ENCODE measurements at places on chromosomes 12 and 14.
A peak's percentile ranks its signal among the peaks of the same experiment; 100 is the strongest.

DNA sequence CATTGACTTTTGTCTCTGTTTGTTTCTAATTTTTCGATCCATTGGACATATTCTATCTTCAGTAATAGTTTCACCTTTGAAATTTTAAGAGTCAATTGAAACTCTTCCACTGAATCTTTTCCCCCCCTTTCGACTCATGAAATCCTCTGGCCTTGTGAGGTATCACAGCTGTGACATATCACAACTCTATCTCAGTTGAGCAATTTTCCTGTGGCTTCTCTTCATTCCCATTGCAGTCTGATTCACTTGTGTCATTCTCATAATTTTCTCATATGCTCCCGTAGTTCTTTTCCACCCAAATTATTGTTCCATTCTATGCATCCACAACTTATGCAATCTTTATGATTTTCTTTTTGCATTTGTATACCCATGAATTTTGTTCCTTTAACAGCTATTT is 261.6 kb downstream of the DACT1 start:
- DNase-seq = peak; percentile 24

DNA sequence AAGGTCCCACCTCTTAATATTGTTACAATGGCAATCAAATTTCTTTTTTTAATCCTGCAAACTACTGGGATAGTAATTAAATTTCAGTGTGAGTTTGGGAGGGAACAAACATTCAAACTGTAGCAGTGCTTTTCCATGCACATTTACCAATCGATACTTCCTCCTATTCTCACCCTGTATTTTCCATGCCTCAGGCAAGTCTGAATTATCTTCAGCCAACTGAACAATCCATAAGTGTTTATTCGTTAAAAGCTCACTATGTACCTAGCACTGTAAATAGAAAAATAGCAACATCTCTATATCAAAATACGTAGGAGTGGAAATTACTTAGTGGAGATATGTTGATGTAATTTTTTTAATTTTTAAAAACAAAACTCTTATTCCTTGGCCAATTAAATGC is 43.5 kb downstream of the CCDC177 start:
- DNase-seq = no peak

DNA sequence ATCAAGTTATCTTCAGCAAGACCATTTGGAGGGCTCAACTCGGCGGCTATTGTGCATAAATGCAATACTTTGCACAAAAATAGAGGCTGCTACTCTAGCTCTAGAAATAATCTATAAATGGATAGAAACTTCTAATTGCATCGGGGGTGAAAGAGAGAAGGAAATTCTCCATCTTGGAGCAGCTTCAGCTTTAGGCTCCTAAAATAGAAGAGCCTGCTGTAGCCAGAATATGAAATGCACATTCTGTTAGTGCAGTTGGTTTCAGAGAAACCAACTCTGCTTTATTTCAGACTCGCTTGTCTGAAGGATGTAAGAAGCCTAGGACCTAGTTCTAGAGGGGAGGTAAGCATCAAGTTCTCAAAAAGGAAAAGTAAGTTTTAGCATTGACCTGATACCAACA is 38.1 kb downstream of the SNRPF start:
- DNase-seq = no peak

GRCh38 chr14:69657950-69658355 is 46.6 kb downstream of the SUSD6 start:
- peak; percentile 89 for DNase-seq

DNA sequence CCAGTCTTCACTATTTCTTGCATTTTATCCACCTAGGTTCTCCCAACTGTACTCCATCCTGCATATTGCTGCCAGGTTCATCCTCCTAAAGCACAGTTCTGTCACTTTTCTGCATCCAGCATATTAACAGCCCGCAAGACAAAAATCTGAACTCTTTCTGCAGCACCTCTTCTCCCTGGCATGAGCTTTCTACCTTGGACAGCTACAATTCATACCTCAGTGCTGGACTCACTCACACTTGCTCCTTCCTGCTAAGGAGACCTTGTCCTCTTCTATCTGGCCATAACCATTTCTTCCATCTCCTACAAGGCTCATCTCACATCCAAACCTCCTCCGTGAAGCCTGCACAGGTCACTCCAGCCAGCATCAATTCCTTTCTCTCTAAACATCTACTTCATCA is 170.1 kb upstream of the GRIP1 start:
- DNase-seq = no peak

- no peak for DNase-seq
These were observed 505.5 kb downstream of the NPAS3 start for GRCh38 chr14:33444136-33444535.

DNA sequence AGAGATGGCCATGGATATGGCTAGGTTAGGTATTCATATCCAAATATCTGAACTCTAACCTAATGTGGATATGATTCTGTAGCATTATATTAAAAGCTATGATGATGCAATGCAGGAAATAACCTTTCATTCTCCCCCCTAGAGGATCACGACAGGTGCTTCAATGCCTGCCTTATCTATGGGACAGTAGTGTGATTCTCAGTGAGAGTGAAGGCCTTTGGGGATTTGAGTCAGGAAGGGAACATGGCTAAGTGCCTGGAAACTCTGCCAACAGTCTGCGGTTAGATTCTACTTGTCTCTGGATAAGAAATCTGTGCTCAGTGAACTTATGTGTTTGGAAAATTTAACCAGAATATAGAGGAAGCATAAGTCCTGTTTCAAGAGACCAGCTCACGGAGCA is 81.8 kb downstream of the SLC38A1 start:
- DNase-seq = peak; percentile 91

GRCh38 chr14:71328183-71328582 is 420.9 kb downstream of the PCNX1 start:
- DNase-seq = no peak

- DNase-seq = no peak
These were observed 25.8 kb upstream of the LRTM2 start for GRCh38 chr12:1794440-1795090.

- peak; percentile 30 for DNase-seq
These were observed 96.2 kb upstream of the HSPB8 start for GRCh38 chr12:119082496-119082895.

DNA sequence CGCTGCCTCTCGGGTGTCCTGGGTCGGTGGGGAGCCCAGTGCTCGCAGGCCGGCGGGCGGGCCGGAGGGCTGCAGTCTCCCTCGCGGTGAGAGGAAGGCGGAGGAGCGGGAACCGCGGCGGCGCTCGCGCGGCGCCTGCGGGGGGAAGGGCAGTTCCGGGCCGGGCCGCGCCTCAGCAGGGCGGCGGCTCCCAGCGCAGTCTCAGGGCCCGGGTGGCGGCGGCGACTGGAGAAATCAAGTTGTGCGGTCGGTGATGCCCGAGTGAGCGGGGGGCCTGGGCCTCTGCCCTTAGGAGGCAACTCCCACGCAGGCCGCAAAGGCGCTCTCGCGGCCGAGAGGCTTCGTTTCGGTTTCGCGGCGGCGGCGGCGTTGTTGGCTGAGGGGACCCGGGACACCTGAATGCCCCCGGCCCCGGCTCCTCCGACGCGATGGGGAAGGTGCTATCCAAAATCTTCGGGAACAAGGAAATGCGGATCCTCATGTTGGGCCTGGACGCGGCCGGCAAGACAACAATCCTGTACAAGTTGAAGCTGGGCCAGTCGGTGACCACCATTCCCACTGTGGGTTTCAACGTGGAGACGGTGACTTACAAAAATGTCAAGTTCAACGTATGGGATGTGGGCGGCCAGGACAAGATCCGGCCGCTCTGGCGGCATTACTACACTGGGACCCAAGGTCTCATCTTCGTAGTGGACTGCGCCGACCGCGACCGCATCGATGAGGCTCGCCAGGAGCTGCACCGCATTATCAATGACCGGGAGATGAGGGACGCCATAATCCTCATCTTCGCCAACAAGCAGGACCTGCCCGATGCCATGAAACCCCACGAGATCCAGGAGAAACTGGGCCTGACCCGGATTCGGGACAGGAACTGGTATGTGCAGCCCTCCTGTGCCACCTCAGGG is 679 bp downstream of the ARF6 start:
- DNase-seq = no peak

DNA sequence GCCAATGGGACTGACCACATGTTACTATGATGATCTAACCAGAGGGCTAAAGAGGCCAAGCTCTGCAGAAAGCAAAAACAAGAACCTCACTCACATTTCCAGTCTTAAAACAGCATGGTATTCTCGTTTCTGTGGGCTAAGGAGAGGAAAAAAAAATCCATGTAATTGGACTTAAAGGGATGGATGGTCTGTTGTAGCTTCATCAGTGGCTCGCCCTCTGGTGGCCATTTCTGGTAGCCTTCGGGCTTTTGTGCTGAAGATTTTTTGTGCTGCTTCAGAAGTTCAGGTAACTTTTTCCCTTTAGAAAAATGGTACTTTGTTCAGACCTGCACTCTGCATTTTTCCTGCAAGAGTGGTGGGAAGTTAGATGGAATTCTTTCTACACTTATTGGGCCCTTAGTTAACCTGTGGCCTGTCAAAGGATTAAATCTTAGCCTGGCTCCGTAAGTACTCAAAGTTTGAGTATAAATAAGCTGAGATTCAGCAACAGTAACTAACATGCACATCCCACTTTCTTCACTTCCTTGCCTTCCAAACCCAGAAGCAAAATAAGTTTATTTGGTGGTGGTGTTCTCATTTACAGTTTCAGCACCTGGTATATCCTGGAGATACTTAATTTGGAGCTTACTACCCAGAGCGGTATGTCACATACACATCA is 22.3 kb downstream of the DCAF4 start:
- peak; percentile 57 for DNase-seq

GRCh38 chr14:68208626-68209317 is 389.2 kb downstream of the RAD51B start:
- DNase-seq = no peak

- no peak for DNase-seq
These were observed 41.5 kb upstream of the NR2C1 start for GRCh38 chr12:95114766-95115405.

GRCh38 chr14:68951035-68951797 is 27.9 kb downstream of the ACTN1 start:
- DNase-seq = peak; percentile 76

- peak; percentile 54 for DNase-seq
These were observed 245.9 kb downstream of the ADAMTS20 start for GRCh38 chr12:43306066-43306465.

- DNase-seq = peak; percentile 59
These were observed at the start of gene TMCC3 for GRCh38 chr12:94650143-94651056. Gene TMCC3, minus strand, starts transcription at chr12:94650557. Its CDS starts 127 bp downstream, at chr12:94650430.

DNA sequence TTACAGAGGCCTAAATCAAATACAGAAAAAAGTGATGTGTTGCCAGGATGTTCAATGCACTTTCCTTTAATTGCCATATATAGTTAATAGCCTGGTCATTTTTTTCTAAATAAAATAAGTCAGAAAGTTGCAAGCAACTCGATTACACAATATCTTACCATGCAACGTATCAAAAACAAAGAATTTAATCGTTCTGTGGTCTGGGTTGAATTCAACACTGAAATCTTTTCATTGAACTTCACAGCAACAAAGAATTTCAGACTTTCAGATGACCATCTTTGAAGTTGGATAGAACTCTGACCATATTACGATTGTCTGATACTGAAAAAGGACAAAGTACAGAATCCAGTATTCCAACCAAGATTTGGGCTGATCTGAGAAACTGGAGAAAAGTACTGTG is 231.9 kb downstream of the SLC25A21 start:
- DNase-seq = no peak

DNA sequence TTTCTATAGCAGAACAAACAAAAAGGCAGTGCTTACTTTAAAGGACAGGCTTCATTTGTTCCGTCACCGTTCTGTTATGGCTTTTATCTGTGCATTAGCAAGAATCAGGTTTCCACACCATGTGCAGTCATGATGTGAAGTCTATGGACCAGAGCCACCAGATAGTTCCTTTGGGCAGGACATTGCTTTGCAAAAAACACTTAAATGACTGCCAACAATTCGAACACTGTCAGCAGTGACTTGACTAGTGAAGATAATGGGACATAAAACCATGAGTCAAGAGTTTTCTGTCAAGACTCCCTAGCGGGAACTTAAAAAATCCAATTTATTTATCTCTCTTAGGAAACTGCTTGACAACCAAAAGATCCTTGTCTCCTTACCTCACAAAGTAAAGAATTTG is 80.3 kb downstream of the NKX2-1 start:
- DNase-seq = no peak

DNA sequence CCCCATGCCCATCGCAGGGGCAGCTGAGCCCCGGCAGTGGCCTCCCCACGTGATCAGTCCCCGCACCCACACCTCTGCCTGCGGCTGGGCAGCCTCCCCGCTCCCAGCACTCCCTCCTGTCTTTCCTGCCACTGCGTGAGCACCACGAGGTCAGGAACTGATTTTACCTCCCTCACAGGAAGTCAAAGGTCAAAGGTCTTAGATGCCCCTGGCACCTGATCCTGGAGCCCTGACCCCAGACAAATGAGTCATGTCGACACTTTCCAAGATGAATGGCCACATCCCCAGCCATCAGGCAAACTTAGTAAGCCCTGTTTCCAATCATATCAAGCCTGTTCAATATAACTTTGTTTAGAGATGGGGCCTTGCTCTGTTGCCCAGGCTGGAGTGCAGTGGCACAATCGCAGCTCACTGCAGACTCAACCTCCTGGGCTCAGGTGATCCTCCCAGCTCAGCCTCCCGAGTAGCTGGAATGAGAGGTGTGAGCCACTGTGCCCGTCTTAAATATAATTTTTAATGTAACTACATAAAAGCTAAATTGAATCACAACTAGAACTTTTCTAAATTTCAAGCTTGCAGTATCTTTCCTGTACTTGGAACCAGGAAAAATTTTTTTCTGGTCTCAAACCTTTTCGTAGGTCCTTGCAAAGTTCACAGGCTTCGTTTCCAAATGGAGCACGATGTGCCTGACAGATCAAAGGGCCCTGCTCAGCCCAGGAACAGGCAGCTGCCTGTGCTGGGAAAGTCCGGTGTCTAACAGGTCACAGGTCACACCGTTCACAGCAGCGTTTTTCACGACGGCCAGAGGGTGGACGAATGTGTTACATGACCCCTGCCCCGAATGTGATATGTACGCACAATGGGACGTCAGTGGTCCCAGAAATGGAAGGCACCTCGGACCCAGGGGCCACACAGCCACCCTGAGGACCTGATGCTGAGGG is 1.9 kb downstream of the LRCOL1 start:
- no peak for DNase-seq

- peak; percentile 61 for DNase-seq
These were observed 398.3 kb downstream of the RAD51B start for GRCh38 chr14:68217791-68218340.

DNA sequence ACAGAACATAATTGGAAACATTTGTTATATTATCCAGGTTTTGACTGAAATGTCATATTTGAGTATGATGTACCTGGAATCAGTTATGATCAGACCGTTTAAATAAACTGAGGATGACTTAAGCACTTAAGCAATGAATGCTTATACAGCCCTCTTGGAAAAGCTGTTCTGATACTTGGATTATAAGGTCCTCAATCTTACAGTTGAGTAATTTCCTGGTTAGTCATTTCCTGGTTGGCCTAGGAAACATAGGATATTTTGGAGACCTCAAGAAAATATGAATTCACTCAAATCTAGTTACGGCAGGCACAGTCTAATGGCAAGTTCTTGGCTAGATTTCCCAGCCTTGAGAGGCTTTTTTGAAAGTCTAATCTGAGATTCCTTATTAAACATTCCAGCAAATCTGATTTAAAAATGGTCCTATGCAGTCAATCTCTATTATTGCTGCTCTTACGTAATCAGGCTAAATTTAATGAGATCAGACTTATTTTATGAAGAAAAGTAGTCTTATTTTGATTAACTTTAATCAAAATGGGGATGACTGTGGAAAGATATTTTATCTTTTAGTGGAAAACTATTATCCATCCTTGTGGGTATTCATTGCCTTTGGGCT is 447.2 kb downstream of the SNAPC1 start:
- peak; percentile 59 for DNase-seq

Data from umbilical cord (tissue), 2 donors.